A549 treated with dexamethasone at 1 μM for 4 hours (cell line): ENCODE measurements at places on chromosomes 2 and 18. TPM values are rescaled to one million over a fixed set of nuclear protein-coding genes. Genes with fewer than 3 reads are reported as not detected.

MEIS1 gene
- 1.4 to 2.4 TPM (median 1.8 TPM) in 5 replicates for total RNA-seq

TNP1 gene
- not detected in 5 replicates for total RNA-seq

SERPINB13 gene
- total RNA-seq, result not detected in 5 replicates

SCG2 gene
- total RNA-seq, result 1.0 to 1.5 TPM (median 1.2 TPM) in 5 replicates

REEP1 gene
- total RNA-seq, result 0.89 to 1.6 TPM (median 1.2 TPM) in 5 replicates

IL18R1 gene
- total RNA-seq, result 1.1 to 1.4 TPM (median 1.2 TPM) in 5 replicates

TEKT4 gene
- not detected in 5 replicates for total RNA-seq
